ENCODE measurements at places on chromosomes 12 and 14.

GRCh38 chr12:65164774-65165173 is 4.6 kb upstream of the LEMD3 start:
- DNase-seq, result no peak

DNA sequence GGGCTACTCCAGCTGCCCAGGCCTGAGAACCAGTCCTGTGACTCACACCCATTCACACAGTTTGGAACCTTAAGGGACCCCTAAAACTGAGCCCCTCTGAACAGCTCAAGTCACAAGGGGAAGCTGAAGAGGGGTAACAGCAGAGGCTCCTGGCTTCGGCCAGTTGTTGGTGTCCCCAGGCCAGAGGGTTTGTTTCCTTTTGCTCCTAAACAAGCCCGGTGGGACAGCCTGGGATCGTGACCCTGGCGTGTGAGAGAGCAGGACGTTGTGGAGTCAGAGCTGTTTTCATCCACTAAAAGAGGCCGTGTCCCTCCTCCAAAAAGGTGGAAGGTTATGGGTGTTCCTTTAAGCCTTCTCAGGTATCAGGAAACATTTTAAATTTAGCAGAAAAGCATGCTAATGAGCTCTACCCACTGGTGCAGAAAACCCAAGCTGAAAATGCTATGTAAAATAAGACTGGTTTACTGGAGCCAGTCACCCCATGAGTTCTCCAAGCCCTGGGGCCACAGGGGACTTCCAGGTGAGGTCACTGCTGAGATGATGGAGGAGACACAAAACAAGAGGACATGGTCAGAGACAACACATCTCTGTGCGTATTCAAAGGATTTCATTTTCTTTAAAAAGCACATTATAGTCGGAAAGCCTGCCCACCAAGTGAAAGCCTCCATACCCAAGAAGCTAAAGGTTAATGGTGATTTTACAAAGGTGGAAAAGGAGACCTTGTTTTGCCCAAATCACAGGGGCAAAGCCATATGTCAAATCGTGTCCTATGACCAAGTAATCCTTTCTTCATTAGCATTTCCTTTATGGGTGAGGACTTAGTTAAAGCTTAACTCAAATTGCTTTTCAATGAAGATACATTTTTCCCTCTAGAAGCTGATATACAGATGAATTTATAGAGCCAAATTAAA is 14.1 kb downstream of the PRKAB1 start:
- DNase-seq, result no peak

DNA sequence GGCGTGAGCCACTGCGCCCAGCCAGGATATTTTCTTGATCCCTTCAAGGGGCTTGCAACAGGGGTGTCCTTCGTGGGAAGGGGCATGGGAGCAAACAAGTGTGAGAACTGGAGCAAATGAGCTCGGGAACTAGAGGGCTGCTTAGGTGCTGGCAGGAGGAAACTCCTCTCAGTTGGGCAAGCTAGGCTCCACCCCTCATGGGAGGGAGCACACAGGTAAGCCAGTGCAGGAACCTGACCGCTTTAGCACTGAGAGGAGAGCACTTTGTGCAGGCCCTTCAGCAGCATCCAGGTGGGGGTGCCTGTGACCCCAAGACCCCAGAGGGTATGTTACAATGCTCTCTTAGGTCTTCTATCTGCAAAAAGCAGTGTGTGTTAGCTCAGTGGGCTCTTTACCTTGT is 755.4 kb upstream of the MDGA2 start:
- DNase-seq, result no peak

- no peak for DNase-seq
Measured at GRCh38 chr12:89907659-89908058, 199.0 kb upstream of the ATP2B1 start.

DNA sequence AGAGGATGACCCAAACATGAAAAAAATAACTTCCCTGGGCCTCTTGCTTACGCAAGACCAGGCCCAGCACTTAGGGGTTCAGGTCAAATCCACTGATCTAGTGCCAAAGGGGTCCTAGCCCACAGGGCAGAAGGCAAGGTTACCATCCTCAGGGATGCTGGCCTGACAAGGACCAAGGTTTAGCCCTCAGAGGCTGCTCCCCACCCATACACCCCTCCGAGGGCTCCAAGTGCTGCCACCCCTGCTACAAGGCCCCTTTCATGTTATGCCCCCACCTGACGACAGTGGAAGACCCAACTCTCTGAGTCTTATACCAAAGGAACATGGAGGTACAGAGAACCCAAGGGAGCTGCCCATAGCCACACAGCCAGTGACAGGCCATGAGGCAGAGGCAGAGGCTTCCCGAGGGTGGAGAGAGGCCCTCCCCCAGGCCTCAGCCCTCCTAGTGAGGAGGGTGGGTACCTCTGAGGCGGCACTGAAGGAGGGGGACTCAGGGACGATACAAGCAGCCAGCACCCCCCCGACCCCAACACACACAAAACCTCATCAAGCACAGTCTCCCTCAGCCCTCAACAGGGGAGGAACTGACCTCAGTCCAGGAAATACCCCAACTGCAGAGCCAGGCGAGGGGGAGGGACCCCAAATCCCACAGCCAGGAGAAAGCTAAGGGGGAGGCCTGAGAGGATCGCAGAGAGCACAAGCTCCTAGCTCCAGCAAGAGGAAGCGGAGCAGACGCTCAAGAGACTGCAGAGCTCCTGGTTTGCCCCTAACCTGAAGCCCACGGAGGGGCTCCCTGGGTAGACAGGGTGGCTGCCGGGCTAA is 37.0 kb downstream of the ANAPC7 start:
- no peak for DNase-seq

DNA sequence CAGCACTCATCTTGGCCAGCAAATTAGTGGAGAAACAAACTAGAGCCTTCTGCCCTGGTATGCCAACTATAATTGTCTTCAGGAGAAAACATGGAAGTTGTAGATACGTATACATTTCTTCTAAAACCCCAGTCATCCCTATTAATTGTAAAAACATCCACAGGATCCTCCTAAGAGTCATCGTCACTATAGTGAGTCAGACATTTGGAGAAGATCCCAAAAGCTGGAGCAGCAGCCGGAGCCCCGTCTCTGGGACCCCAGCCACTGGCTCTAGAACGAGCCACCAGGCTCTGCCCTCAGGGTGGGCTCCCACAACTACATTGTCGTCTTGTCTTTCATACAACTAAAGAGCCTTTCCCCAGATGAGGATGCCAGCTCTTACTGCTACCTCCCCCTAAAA is 15.5 kb downstream of the PRKAB1 start:
- no peak for DNase-seq

GRCh38 chr14:101891471-101891870 is 72.9 kb upstream of the DYNC1H1 start:
- no peak for DNase-seq

GRCh38 chr12:67758119-67758518 is 109.6 kb downstream of the DYRK2 start:
- DNase-seq, result no peak

DNA sequence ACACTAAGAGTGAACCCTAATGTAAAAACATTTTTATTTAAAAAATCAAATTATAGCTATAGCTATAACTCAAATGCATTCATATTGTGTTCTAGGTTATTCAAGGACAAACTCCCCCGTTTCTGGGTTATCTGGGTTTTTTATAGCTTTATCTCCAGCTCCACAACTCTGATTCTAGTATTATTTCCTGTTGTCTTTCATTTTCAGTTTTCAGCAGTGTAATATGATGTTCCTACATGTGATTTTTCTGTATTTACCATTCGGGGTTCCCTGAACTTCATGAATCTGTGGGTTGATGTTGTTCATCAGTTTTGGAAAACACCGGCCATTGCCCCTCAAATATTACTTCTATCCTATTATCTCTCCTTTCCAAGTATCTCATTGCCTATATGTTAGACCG is 221.9 kb upstream of the FOXN3 start:
- DNase-seq, result no peak

DNA sequence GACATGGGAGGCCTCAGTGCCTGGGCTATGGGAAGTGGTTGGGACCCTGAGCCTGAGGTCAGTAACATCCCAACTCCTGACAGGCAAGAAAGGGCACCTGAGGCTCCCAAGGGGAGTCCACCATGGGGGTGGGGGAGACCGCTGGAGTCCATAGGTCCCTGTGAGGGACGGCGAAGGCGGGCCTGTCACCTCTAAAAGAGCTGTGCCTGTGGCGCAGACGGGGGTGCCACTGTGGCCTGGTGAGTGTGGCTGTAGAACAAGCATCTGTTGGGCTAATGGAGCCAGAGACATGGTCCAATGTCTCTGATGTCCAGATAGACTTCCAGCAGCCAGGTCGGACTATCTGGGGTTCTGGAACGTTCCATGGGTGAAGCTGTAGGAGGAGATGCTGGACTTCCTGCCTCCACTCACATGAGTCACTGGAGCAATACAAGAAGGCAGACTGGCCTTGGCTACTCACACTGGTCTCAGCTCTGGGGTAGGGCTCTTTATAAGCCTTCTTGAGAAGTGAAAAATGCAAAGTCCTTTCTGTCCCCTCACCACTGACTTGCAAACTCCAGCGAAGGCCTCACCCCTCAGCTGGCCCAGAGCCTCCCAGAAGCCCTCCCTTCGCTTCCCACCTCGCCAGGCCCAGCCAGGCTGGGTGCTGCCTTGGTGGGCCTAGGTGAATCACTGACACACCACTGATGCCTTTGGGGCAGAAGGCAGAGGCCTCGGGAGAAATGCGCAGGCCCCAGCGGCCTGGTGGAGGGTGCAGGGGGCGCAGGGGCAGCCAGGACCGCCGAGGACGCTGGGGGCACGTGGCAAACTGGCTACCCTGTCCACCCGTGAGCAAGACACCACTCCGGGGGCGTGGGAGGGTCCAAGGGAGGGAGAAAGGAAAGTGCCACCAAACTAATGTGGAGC is 1.1 kb upstream of the TRAF3 start:
- DNase-seq, result no peak

DNA sequence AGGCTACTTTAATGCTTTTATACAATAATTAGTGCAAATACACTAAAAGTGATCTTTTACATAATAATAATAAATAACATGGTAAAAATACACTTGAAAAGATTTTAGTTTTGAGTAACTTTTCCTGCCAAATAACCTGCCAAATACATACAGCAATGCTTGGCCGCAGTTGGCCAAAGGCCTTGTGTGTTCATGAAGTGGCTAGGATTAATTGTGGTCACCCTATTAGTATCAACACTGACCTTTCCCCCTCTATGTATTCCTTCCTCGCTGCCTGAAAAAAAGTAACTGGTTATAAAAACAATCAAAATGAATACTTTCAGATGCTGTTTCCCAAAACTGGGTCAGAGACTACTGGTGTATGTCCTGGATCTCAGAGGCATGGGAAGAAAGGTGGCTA is 34.3 kb downstream of the KICS2 start:
- no peak for DNase-seq

- no peak for DNase-seq
Measured at GRCh38 chr14:29925101-29925722, 2.4 kb downstream of the PRKD1 start.

DNA sequence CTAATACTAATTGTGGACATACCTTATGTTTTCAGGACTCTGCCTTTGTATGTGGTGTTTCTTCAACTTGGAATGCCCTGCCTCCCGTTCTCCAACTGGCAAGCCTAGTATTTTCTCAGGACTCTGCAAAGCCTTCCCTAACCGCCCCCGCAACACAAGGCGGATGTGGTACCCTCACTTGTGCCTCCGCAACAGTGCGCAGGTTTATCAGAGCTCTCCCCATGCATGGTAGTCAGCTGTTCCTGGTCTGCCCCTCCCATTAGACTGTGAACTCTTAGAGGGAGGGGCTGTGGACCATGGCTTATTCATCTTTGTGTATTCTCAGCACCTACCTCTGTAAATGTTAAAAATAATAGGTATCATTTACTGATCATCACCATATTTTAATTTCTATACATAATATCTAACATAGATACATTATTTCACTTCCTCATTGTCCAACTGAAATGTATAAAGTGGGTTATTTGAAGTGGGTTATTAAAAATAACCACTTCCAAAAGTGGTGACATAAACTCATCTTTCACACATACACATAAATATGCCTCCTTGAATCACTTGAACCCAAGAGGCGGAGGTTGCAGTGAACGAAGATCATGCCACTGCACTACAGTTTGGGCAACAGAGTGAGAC is 9.0 kb downstream of the LPAR5 start:
- no peak for DNase-seq

- DNase-seq, result no peak
Measured at GRCh38 chr12:14635776-14636175, 60.6 kb downstream of the GUCY2C start.

Measured in NCI-H1105 (cell line).